Renal cortex interstitium (tissue), 15 donors: ENCODE measurements at places on chromosomes 5 and 9.

- DNase-seq: no peak
Observed at GRCh38 chr5:64690104-64690416, 243 bp upstream of the SHISAL2B start.

GRCh38 chr9:116157436-116158138 is 4.0 kb downstream of the PAPPA start:
- DNase-seq: no peak

DNA sequence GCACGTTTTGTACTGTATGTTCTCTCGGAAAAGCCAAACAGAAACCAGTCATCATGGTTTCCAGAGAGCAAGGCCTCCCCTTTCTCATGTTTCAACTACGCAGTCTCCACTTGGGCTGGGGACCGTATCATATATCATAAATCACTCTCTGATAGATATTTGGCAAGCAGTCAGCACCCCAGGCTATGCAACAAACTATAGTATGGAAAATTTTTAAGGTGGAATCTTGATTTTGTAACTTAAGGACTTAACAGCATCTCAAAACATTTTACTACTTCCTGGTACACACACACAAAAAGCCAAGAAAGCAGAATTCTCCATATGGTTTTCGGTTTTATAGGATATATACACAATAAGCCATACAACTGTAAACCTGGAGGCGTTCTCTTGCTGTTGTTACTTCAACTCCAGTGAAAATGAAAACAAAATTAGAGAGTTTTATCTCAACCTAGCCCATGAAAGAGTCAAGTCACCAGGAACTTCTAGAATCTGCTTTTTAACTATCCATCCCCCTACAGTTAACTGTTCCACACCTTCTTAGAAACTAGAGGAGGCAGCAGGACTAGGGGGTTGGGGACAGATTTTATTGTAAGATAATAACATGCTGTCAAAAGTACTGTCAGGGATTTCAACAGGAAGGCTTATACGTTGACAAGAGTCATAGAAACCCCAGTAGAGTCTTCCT is 283.4 kb downstream of the NFIB start:
- DNase-seq: peak; percentile 87

GRCh38 chr5:129069292-129069691 is 25.3 kb upstream of the ISOC1 start:
- DNase-seq: no peak

GRCh38 chr9:95409650-95410426 is 92.3 kb upstream of the FANCC start:
- no peak for DNase-seq

GRCh38 chr9:123162791-123163345 is 105.5 kb downstream of the STRBP start:
- DNase-seq: no peak

DNA sequence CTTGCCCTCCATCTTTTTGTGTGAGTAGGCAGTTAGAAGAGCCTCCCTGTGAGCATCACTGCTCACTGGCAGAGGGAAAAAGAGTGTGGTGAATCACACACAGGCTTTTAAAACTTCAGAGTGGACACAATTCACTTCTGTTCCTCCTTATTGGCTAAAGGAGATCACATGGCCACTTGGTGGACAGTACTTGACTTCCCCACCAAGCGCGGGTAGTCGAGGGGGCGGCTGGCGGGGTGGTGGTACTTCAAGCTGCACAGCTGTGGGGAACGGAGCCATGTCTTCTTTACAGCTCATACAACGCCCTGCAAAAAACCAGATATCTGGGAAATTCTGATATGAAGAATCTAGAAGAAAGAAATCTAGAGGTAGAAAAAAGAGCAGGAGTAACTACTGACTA is 95.4 kb downstream of the PAM start:
- DNase-seq: no peak
